Effector memory CD8-positive, alpha-beta T cell (primary cell): ENCODE measurements at places on chromosomes 1 and 21.
A peak's percentile ranks its signal among the peaks of the same experiment; 100 is the strongest.

GRCh38 chr1:7558041-7558461 lies 213.0 kb upstream of the VAMP3 start:
- H3K36me3 ChIP-seq: no peaks in the 10 kb centered on the region
- no peak for DNase-seq

DNA sequence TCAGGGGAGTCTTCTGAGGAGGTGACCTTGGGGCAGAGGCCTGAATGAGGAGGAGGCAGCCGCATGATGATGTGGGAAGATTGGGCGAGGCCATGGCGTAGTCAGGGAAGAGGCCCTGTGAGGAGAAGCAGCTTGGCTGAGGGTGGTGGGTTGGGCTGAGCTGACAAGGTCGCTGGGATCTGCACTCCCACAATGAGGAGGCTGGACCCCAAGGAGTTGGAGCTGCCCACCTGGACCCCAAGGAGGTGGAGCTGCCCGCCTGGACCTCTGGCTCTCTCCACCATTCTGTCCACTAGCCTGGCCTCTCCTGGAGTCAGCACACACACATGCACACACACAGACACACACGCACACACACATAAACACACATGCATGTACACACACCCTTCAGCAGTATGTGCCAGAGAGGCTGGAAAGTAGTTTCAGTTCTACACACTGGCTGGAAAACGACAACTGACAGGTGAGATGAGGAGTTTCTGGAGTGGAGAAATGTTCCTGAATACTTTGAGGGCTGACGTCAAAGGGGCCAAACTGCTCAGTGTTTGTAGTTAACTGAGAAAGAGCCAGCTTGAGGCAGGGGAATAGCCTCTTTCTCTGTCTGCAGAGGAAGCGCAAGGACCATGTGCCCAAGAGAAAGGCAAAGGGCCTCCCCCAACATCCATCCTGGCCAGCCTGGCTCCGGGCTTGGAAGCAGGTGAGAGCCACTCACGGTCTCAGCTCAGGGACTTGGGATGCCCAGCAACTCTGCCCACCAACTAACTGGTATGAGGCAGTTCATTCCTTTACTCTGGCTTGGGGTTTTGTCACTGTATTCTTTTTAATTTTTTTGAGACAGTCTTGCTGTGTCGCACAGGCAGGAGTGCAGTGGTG lies 7.1 kb downstream of the SMPDL3B start:
- H3K4me3 ChIP-seq: no peak overlapping the region
- H3K36me3 ChIP-seq: no peaks in the 10 kb centered on the region
- no peaks in the 10 kb centered on the region for H3K27me3 ChIP-seq
- no peak overlapping the region for H3K27ac ChIP-seq
- no peak for DNase-seq

DNA sequence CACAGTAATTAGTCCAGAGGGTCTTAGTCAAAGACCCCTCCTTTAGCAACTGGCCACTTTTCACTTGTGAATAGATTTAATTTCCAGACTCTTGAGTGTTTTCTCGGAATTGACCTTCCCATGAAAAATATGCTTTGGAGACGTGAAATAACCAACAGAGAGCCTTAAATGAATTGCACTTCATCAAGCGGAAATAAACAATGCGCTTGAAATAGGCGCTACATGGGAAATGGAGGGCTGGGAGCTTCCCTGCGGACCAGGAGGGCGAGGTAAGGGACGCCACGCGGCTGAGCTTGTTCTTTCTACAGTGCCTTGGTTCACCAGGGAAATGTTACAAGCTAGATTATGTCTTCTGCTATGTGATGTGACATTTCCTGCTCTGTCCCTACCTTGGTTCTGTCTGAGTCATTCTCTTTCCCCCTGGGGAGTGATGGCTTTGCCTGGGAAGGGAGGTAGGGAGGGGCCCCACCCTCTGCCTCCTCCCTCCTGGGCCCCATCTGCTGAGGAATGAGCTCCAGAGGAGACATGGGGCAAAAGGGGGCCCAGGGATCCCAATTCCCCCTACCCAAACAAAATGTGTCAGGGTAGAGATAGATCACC lies 619.3 kb downstream of the PTPRU start:
- H3K27me3 ChIP-seq: peaks cover 87% of the 10 kb centered on the region
- no peak overlapping the region for H3K4me3 ChIP-seq
- no peaks in the 10 kb centered on the region for H3K4me1 ChIP-seq
- H3K36me3 ChIP-seq: no peaks in the 10 kb centered on the region

- no peaks in the 10 kb centered on the region for H3K36me3 ChIP-seq
- H3K4me1 ChIP-seq: no peaks in the 10 kb centered on the region
These were observed 137.0 kb upstream of the IPO9 start for GRCh38 chr1:201691716-201692554.

- H3K4me3 ChIP-seq: no peak overlapping the region
- peak overlapping the region; percentile 39 for H3K27ac ChIP-seq
- DNase-seq: no peak
- H3K4me1 ChIP-seq: peaks cover 2% of the 10 kb centered on the region
These were observed 30.8 kb downstream of the IER5 start for GRCh38 chr1:181119093-181119989.

GRCh38 chr21:41548781-41549180 lies 40.8 kb upstream of the TMPRSS2 start:
- no peak for DNase-seq
- H3K36me3 ChIP-seq: no peaks in the 10 kb centered on the region
- peaks cover 13% of the 10 kb centered on the region for H3K27me3 ChIP-seq
- no peak overlapping the region for H3K27ac ChIP-seq

DNA sequence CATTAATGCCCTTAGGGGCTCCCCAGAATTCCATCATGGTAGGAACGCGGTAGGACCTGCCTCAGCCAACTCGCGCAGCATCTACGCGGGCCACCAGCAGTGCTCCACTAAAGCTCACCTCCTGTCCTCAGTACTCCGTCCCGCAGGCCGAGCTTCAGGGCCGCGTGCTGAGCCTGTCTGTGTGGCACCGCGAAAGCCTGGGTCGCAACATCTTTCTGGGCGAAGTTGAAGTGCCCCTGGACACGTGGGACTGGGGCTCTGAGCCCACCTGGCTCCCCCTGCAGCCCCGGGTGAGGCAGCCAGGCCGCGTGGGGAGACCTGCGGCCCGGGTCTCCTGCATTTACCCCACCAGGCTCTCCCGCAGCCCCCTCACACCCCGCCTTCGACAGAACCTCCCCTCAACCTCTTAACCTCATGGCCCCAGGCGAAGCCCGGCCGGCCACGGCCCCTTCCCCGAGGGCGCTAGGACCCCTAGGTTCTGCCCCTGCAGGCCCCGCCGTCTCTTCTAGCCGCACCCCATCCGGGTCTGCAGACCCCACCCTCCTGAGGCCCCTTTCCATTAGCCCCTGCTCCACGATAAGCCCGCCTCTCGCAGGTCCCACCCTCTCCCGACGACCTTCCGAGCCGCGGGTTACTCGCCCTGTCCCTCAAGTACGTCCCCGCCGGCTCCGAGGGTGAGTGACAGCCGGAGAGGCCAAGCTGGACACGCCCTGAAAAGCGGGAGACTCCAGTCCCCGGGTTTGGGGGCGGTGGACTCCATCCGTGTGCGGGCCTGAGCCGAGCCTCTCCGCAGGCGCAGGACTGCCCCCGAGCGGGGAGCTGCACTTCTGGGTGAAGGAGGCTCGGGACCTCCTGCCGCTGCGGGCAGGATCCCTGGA lies 9.1 kb downstream of the SYTL1 start:
- peak overlapping the region; percentile 43 for H3K4me3 ChIP-seq
- no peaks in the 10 kb centered on the region for H3K27me3 ChIP-seq
- peaks cover 26% of the 10 kb centered on the region for H3K4me1 ChIP-seq
- H3K27ac ChIP-seq: peak overlapping the region; percentile 79

DNA sequence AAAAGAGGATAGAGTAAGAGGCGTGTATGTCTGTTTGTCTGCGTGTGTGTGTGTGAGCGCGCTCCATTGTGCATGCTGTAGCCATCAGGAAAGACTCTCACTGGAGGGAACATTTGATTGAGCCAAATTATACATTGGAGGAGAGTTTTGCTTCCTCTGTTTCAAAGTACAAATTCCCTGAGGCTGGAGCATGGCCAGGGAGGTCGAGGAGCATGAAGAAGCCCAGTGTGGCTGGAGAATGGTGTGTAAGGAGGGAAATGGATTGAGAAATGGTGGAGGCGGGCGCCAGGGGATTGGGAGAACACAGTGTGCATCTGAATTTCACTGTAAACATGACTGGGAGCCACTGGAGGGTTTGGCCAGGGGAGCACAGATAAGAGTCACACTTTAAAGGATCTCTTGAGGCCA lies 22.1 kb upstream of the EFNA1 start:
- no peaks in the 10 kb centered on the region for H3K4me1 ChIP-seq
- H3K27ac ChIP-seq: no peak overlapping the region
- peaks cover 13% of the 10 kb centered on the region for H3K27me3 ChIP-seq
- peaks cover 3% of the 10 kb centered on the region for H3K36me3 ChIP-seq
- no peak for DNase-seq

- H3K27ac ChIP-seq: peak overlapping the region; percentile 97
- H3K4me1 ChIP-seq: peaks cover 10% of the 10 kb centered on the region
- H3K4me3 ChIP-seq: peak overlapping the region; percentile 75
- DNase-seq: no peak
These were observed 50.5 kb upstream of the ATF3 start for GRCh38 chr1:212557739-212558692.

DNA sequence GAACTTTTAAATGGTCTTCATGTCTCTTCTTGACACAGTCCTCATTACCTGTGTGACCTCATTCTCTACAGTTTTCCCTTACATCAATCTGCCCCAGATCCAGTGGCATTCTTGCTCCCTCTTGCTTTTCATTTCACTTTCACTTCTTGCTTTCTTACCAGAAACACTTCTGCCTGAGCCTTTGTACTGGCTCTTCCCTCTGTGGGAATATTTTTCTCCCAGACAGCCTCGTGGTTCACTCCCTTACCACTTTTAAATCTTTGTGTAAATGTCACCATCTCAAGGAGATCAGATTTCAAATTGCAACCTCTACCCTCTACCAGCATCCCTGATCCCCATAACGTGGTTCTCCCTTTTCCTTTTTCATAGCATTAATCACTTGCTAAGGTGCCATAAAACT lies 73.2 kb downstream of the DISC1 start:
- no peak overlapping the region for H3K4me3 ChIP-seq
- H3K27ac ChIP-seq: peak overlapping the region; percentile 2
- DNase-seq: no peak
- H3K27me3 ChIP-seq: no peaks in the 10 kb centered on the region
- peaks cover 2% of the 10 kb centered on the region for H3K36me3 ChIP-seq

DNA sequence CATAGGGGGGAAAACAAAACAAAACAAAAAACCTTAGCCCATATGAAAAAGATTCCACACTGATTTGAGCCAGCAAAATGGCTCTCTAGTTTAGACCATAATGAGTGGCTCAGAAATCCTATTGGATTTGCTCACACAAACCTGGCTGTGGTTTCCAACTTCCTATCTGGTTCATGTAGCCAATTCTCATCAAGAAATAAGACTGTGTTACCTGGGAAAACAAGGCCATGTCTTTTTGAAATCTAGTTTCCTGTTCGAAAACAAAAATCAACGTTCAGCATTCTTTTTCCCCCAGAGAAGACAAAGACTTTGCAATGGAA lies 69.2 kb downstream of the TBX15 start:
- no peaks in the 10 kb centered on the region for H3K27me3 ChIP-seq
- no peaks in the 10 kb centered on the region for H3K36me3 ChIP-seq
- H3K27ac ChIP-seq: no peak overlapping the region
- no peak for DNase-seq
- no peak overlapping the region for H3K4me3 ChIP-seq
- H3K4me1 ChIP-seq: no peaks in the 10 kb centered on the region

DNA sequence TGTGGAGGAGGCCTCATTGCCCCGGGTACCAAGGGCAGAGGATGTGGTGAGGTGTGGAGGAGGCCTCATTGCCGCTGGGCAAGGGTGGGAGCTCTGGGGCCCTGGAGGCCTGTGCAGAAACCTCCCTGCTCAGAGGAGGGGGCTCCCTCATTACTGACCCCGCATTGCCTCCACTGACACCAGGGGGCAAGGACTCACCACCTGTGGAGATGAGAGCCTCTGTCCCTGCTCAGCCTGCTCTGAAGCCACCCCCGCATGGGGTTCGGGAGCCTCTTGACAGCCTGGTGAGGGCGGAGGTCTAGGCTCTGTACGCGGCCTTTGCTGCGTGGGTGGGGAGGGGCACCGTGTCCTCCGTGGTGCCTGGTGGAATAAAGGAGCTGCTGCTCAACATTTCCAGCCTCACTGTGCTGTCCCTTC lies 95.0 kb upstream of the COL6A1 start:
- H3K36me3 ChIP-seq: peaks cover 10% of the 10 kb centered on the region
- no peak for DNase-seq
- H3K27me3 ChIP-seq: peaks cover 48% of the 10 kb centered on the region
- H3K27ac ChIP-seq: no peak overlapping the region
- no peak overlapping the region for H3K4me3 ChIP-seq
- H3K4me1 ChIP-seq: peaks cover 32% of the 10 kb centered on the region

- peaks cover 15% of the 10 kb centered on the region for H3K4me1 ChIP-seq
- no peaks in the 10 kb centered on the region for H3K27me3 ChIP-seq
- H3K4me3 ChIP-seq: peak overlapping the region; percentile 95
These were observed 1.0 kb downstream of the CDKN2C start for GRCh38 chr1:50970931-50971582.

DNA sequence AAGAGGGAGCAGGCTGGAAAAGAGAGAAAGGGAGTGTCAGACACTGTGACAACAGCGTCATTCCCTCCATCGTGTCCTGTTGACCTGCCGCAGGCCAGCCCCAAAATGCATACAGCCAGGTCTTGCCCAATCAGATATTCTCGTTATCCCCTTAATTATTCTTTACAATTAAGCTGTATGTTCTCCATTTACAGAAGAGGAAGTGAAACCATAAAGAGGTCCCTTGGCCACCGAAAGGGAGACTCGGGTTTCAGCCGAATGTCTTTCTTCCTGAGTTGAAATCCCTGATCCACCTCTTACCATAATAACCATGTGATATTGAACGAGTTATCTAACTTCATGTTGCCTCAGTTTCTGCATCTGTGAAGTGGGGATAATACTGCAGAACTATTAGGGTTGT lies 70.5 kb downstream of the IGSF21 start:
- H3K27ac ChIP-seq: no peak overlapping the region
- no peak overlapping the region for H3K4me3 ChIP-seq
- peaks cover 42% of the 10 kb centered on the region for H3K27me3 ChIP-seq

DNA sequence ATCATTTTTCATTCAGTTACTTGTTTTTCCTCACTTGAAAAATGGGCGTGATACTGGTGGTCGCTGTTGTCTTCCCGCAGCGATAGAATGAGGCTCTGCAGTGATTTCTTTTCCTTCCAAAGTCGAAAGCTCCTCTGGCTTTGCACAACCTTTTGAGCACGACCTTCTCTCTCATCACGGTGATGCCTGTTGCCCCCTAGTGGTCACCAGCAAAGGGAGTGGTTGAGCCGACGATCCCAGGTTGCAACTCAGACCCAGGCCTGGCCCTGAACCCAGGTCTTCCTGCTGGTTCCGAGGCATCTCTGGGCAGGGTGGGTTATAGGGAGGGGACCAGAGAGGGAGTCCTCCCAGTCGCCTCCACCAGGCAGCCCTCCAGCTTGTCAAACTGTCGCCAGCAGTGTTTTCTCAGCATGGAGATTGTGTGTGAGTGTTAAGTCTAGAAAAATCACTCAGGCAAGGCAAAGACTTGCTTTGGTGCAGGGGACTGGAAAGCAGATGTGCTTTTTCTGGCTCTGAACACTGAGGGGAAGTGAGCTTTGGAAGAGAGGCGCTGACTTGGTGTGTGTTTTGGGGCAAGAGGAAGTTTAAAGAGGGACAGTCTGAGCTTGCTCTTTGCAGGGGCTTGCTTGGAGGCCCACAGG lies 285.3 kb downstream of the CAMTA1 start:
- peaks cover 51% of the 10 kb centered on the region for H3K27me3 ChIP-seq
- H3K27ac ChIP-seq: no peak overlapping the region
- peaks cover 2% of the 10 kb centered on the region for H3K36me3 ChIP-seq
- H3K4me3 ChIP-seq: no peak overlapping the region
- peak; percentile 22 for DNase-seq

- H3K4me3 ChIP-seq: no peak overlapping the region
- peaks cover 38% of the 10 kb centered on the region for H3K27me3 ChIP-seq
- no peaks in the 10 kb centered on the region for H3K36me3 ChIP-seq
- no peak for DNase-seq
These were observed 31.9 kb downstream of the NHLH2 start for GRCh38 chr1:115809076-115809475.
